ENCODE measurements at places on chromosomes 2 and 18. TPM values are rescaled to one million over a fixed set of nuclear protein-coding genes. Genes with fewer than 3 reads are reported as not detected.

TBR1 gene
- total RNA-seq: not detected

CCDC150 gene
- 1.4 TPM for total RNA-seq

DSG1 gene
- total RNA-seq: 0.38 TPM

UGT1A9 gene
- not detected for total RNA-seq

MC4R gene
- not detected for total RNA-seq

SERPINB8 gene
- total RNA-seq: 25.1 TPM

LTBP1 gene
- total RNA-seq: 72.8 TPM

CENPA gene
- 21.3 TPM for total RNA-seq

CXCR1 gene
- 0.11 TPM for total RNA-seq

ADD2 gene
- 0.04 TPM for total RNA-seq

FSHR gene
- not detected for total RNA-seq

CYRIA gene
- 0.30 TPM for total RNA-seq

EPB41L3 gene
- 0.15 TPM for total RNA-seq

PJVK gene
- 0.53 TPM for total RNA-seq

KIAA2012 gene
- not detected for total RNA-seq

RAD51AP2 gene
- total RNA-seq: 0.04 TPM

PSMA8 gene
- total RNA-seq: not detected

FBXO48 gene
- total RNA-seq: 0.72 TPM

ALKAL2 gene
- total RNA-seq: not detected

DUSP2 gene
- total RNA-seq: 14.2 TPM

SLC9A4 gene
- not detected for total RNA-seq

PRKCE gene
- 1.2 TPM for total RNA-seq

COLEC12 gene
- 0.38 TPM for total RNA-seq

ANKRD29 gene
- 8.5 TPM for total RNA-seq

AGXT gene
- not detected for total RNA-seq

PLB1 gene
- total RNA-seq: 1.4 TPM

IRS1 gene
- total RNA-seq: 20.7 TPM

SLC4A5 gene
- not detected for total RNA-seq

AQP4 gene
- total RNA-seq: not detected

UPP2 gene
- not detected for total RNA-seq

KCNF1 gene
- total RNA-seq: 0.04 TPM

ATOH8 gene
- not detected for total RNA-seq

SNED1 gene
- 1.2 TPM for total RNA-seq

TRAF3IP1 gene
- 5.4 TPM for total RNA-seq
